Cardiac muscle cell (in vitro differentiated cells and primary cell): ENCODE measurements at places on chromosomes 2 and 18.

GRCh38 chr2:165953306-165953654 lies 296 bp downstream of the TTC21B start:
- no peak for DNase-seq

- no peak for DNase-seq
Measured at GRCh38 chr2:10258326-10258725, 44.4 kb upstream of the HPCAL1 start.

- peak; percentile 64 for DNase-seq
Measured at GRCh38 chr2:227376656-227377396, 2.3 kb downstream of the TM4SF20 start.

DNA sequence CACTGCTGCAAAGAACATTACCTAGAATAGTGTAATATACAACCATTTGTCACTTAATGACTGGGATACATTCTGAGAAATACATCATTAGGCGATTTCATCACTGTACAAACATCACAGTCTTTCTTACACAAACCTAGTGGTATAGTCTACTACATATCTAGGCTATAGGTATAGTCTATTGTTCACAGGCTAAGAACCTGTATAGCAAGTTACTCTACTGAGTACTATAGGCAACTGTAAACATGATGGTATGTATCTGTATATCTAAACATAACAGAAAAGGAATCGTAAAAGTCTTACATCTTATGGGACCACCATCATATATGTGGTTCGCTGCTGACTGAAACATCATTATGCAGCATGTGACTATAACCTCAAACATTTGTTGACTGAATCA lies 21.4 kb downstream of the SP3 start:
- DNase-seq = no peak
